Hypothalamus (tissue), 51 donors: ENCODE measurements at places on chromosomes 7 and 10.

GRCh38 chr7:47685151-47685550, 103.2 kb upstream of the TNS3 start:
- DNase-seq = no peak

- DNase-seq = no peak
Measured at GRCh38 chr7:95725205-95725604, 47.1 kb upstream of the DYNC1I1 start.

GRCh38 chr10:18158773-18159265, 18.6 kb downstream of the CACNB2 start:
- DNase-seq = no peak

DNA sequence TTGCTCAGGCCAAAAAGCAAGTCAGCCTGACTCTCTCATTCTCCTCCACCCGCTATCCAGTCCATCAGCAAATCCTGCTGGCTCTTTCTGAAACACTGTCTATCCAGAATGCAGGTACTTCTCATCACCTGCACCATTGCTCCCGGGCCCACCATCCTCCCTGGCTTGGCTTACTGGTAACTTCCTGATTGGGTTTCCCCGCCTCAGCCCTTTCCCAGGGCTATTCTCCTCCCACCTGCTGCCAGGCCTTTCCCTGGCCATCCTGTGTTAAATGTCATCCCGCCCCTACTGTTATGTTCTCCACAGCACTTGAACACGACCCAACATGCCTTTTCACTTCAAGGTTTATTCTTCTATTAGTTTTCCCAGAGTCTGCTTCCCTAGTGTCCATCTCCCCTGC, 124.0 kb downstream of the CNNM2 start:
- DNase-seq = no peak

DNA sequence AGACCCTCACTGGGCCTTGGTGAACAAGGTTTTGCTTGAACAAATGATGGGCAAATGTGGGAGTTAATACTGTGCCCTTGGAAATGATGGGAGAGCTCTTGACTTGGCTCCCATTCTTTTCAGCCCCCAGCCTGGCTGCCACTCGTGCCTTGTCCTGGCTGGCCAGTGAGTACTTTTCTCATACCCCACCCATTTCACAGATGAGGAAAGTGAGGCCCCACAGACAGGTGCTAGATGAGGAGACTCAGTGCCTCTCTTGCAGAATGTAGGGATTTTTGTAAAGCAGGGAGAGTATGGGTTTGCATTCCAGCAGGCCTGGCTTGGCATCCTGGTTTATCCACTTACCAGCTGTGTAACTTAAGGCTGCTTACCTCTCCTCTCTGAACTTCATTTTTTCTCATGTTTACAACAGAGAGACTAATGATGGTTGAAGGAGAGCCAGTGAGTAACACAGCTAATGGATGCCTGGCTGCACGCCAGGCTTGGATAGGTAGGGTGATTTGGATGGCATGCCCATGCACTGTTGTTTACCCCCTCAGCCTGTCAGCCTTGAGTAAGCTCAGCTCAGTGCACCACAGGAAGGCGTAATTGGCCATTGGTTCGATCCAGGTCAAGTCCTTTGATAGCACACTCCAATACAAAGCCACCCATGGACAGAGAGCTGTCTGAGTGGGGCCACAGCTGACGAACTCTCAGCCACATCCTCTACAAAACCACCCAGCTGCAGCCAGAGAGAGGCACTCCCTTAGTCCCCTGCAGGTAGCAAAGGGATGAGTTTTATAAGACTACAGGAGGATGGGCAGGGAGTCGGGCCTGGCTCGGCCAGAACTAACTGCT, 436.8 kb downstream of the RPS24 start:
- DNase-seq = no peak

- DNase-seq = no peak
Measured at GRCh38 chr10:60291344-60291930, 98.2 kb downstream of the ANK3 start.

DNA sequence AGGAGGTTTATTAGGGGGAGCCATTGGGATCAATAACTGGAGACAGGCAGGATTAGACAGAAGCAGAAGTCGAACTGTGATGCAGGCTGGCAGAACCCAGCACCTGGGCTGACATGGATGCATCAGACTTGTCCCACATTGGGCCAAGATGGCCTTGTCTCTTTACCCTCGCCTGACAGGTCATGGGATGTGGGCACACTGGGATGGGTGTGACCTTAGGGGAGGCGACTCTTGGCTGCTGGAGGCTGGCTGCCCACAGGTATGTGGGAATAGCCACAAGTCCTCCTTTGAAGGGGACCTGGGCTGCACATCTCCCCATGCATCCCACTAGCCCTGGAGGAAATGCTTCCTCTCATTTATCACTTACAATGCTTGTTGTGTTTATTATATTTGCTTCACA, 17.3 kb downstream of the NFE2L3 start:
- DNase-seq = no peak

DNA sequence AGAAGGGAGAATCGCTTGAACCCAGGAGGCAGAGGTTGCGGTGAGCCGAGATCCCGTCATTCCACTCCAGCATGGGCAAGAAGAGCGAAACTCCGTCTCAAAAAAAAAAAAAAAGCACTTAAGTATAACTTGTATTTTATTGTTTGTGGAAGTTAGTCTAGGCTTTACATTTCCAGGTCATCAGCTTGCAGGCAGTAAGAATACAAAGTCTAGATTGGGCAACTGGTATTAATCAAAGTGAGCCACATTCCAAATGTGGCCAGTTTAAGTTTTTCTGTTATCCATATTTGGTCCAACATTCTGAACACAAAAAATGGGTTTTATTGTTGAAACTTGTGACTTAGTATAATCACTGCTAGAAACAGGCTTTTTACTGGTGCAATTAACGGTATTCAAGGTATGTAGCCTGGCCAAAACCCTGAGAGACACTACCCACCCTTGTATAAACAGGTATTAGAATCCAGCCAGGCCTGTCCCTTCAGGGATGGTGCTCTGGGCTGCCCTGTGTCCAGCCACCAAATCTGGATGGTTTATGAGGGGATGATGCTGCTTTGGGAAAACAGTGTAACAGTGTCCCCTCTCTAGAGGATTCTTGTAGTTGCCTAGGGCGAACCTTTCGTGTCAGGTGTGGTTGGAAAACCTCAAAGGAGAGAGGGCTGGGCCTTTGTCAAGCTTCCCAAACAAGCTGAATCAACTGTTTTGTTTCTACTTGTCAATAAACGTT, 122.1 kb upstream of the EFCAB10 start:
- no peak for DNase-seq

GRCh38 chr10:124918191-124918830, 23.6 kb upstream of the ZRANB1 start:
- DNase-seq = no peak

DNA sequence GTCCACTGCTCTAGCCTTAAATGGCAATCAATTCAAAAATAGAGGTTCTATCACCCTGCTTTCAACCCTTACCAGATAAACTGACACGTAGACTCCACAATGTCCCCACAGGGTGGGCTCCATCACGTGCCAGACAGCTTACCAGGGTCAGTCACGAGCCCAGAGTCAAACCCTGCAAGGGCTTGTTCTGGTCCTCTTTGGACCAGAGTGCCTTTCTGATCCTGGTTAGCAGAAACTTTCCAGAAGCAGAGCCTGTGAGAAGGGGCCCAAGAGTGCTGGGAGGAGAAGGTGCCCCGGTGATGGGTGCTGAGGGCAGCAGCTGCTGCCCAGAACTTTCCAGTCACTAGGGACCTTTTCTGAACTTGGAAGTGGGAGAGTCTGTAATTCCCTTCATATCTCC, 354 bp upstream of the GIMAP5 start:
- DNase-seq = no peak
